ENCODE measurements at places on chromosomes 1 and 21.

- DNase-seq: peak; percentile 42
These were observed 29.3 kb downstream of the SLC66A1 start for GRCh38 chr1:19341201-19342061.

DNA sequence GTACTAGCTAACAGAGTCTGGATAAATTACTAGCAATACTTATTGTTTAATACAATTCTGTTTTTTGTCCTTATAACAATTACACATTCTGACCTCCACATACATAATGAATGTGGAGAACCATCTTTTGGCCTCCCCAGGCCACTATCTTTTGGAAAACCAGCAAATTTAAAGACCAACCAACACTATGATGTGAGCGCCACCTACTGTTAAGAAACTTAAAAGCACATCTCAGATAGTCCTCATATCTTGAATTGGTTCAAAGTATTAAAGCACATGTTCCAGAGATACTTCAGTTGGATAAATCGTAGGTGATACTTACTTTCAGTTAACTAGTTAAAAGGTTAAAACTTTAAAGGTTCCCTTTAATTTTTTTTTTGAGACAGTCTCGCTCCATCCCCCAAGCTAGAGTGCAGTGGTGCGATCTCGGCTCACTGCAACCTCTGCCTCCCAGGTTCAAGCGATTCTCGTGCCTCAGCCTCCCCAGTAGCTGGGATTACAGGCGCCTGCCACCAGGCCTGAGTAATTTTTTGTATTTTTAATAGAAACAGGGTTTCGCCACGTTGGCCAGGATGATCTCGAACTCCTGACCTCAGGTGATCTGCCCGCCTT, 29.3 kb upstream of the USP1 start:
- no peak for DNase-seq

GRCh38 chr1:11735854-11736745, at the start of gene AGTRAP:
Gene AGTRAP (plus strand): TSS chr1:11736136. CDS start chr1:11736209, 73 bp downstream.
- DNase-seq: peak; percentile 63

GRCh38 chr1:169392406-169392805, 24.4 kb downstream of the BLZF1 start:
- no peak for DNase-seq

DNA sequence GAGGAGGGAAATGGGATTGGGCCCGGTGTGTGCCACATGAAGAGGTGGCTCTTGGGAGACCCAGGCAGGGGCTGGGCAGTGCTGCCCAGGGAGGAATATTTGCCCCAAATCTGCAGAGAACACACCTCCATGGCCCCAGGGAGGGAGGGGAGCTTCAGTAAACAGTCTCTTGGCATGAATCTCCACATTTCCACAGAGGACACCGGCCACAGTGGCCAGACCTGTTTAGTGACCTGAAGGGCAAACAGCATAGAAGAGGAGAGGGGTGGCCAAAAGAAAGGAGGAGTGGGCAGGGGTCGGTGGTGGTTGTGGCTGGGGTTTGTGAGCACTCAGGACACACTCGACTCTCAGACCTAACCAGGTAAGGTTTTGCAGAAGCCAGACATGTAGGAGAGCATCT, 54.0 kb upstream of the IFFO2 start:
- DNase-seq: no peak
